ENCODE measurements at places on chromosomes 3 and 15.
A peak's percentile ranks its signal among the peaks of the same experiment; 100 is the strongest.

- no peak for DNase-seq
Observed at GRCh38 chr3:25834346-25834745, 44.5 kb downstream of the OXSM start.

- DNase-seq = no peak
Observed at GRCh38 chr3:12400616-12401194, 83.6 kb upstream of the TSEN2 start.

DNA sequence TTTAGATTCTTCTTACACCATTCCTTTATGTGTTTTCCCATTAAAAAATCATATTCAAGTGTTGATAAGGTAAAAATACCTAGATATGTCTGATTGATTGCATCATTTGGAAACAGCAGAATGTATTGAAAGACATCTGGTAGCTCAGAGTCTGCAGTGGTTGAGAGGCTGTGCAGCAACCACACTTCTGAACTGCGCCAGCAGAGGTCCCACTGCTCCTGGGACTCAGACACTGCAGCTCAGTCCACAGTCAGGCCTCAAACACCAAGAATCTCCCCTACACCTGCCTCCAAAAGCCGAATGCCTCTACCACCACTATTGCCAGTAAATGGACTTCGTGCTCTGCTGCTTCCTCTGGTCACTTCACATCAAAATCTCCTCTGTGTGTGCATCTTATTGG, 176.9 kb upstream of the LMCD1 start:
- peak; percentile 50 for DNase-seq

- no peak for DNase-seq
Observed at GRCh38 chr3:168049367-168049974, 46.3 kb downstream of the GOLIM4 start.

DNA sequence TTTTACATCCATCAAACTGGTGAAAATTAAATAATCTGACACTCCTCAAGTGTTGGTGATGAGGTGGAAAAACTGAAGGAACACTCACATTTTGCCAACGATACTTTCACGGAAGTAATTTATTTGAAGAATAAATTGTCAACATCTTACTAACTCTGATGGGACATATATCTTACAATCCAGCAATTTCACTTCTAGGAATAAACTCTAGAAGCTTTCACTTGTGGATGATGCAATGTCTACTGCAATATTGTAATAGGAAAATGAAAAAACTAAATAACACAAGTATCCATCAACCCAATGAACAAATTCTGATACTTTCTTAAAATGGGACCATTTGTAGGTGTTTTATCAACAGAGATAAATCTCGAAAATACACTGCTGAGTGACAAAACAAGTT, 16.2 kb upstream of the LIPC start:
- no peak for DNase-seq

DNA sequence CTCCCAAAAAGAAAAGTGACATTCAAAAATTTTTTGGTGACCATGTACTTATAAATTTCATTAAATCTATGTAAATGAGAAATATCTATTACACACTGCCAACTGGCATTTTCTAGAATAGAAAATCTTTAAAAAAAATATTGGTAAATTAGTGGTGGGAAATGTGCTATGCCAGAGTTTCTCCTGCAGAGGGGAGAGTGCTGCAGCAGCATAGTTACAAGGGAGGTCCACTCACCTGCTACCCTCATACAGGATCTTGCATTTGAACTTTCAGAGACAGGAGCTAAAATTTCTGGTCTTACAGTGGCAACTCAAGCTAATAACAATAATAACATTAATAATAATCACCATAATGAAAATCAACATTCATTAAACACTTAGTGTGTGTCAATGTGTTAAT, 459.6 kb downstream of the NSUN3 start:
- no peak for DNase-seq

DNA sequence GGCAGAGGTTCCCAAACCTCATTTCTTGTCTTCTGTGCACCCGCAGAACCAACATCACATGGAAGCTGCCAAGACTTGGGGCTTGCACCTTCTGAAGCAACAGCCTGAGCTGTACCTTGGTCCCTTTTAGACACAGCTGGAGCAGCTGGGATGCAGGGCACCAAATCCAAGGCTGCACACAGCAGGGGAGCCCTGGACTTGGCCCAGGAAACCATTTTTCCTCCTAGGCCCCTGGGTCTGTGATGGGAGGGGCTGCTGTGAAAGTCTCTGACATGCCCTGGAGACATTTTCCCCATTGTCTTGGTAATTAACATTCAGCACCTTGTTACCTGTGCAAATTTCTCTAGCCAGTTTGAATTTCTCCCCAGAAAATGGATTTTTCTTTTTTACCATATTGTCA, 33.6 kb upstream of the TMEM45A start:
- DNase-seq = no peak

GRCh38 chr15:78212546-78213424, 21.6 kb downstream of the ACSBG1 start:
- no peak for DNase-seq

DNA sequence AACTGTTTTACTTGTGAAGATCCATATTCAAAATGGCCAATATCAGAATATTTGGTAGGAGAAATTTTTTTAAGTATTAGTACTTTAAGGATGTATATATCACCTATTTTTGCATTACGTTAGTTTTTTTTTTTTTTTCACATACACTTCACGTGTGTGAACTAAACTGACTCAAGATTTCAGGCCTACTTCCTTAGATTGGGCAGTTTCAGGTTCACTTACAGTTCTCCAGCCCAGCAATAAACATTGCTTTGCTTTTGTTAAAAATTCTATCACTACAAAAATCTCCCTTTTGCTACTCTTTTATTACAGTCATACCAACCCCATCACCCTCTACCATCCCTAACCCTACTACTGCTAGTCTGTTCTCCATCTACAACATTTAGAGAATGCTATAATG, 183.6 kb downstream of the KCNH8 start:
- no peak for DNase-seq

- DNase-seq = no peak
Observed at GRCh38 chr15:78058401-78058935, 19.0 kb downstream of the TBC1D2B start.

DNA sequence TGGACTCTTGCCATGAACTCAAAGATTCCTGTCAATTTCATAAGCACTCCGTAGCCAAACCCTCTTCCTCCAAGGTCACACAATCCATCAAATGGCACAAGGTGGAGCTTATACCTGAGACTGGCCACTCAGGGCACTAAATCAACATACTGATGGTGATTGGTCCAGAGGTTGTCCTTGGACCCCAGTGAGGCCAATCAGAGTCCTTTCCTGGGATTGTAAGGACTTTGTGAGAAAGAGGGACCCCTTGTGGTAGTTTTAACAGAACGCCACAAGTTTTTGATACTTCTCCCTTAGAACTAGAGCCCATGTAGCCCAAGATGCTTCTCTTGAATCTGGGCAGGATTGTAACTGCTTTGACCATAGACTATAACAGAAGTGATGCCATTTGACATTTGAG, 44.4 kb upstream of the LARS2 start:
- no peak for DNase-seq

Measured in CD4-positive, alpha-beta T cell treated with Interleukin-1 beta for 1 hour (primary cell).